ENCODE measurements at places on chromosomes 1 and 21.

DNA sequence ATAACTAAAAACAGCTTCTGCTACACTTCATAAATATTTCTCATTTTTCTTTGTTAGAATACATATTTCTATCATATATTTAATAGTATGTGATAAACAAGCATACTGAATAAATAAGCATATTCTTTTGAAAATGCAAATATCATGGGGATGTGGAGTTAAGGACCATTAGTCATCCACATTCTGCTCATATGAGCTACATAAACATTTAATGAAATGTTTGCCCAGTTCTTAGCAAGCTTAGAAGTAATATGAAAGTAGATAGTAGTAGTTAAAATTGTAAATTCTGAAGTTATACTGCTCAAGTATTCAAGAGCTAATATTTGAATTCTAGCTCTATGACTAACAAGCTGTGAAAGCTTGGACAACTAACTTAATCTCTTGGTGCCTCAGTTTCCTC, 10.1 kb upstream of the GORAB start:
- DNase-seq = no peak

DNA sequence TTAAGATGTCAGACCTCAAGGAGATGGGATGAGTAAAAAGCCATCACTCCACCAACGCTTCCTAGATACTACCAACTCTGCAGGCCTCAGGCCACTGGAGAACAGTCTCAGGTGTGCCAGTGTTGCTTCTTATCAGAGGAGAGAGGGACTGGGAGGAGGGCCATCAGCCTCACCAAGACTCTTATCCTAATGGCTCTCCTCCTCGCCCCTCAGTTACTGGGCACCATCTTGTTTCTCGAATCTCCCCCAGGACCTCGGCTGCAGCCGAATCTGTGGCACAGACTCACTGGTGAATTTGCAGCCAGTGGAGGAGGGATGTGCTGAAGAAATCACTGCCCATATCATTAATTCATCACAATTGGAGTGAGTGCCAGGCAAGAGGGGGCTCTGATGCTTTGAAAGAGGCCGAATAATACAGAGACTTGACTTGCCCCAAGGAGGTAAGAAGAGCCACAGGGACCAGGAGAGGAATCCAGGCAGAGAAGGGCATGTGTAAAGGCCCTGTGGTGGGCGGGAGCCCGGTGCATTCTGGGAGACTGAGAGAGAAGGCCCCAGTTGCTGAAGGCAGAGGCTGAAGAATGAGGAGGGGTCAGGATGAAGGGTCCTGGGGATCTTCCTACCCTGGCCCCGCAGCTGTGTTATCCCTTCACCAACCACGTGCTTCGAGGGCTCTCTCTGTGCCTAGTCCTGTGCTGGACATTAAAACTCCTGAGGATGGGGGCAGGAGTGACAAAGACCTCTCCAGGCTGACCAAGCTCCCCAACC, 129.8 kb downstream of the PTPRU start:
- DNase-seq = no peak

- no peak for DNase-seq
Observed at GRCh38 chr1:25549273-25550154, 6.1 kb downstream of the LDLRAP1 start.

GRCh38 chr1:161351482-161351881, 16.2 kb downstream of the CFAP126 start:
- DNase-seq = no peak

- no peak for DNase-seq
Observed at GRCh38 chr1:156497743-156498431, 2.7 kb downstream of the MEF2D start.

- DNase-seq = no peak
Observed at GRCh38 chr1:86992861-86993260, 78.4 kb downstream of the HS2ST1 start.

DNA sequence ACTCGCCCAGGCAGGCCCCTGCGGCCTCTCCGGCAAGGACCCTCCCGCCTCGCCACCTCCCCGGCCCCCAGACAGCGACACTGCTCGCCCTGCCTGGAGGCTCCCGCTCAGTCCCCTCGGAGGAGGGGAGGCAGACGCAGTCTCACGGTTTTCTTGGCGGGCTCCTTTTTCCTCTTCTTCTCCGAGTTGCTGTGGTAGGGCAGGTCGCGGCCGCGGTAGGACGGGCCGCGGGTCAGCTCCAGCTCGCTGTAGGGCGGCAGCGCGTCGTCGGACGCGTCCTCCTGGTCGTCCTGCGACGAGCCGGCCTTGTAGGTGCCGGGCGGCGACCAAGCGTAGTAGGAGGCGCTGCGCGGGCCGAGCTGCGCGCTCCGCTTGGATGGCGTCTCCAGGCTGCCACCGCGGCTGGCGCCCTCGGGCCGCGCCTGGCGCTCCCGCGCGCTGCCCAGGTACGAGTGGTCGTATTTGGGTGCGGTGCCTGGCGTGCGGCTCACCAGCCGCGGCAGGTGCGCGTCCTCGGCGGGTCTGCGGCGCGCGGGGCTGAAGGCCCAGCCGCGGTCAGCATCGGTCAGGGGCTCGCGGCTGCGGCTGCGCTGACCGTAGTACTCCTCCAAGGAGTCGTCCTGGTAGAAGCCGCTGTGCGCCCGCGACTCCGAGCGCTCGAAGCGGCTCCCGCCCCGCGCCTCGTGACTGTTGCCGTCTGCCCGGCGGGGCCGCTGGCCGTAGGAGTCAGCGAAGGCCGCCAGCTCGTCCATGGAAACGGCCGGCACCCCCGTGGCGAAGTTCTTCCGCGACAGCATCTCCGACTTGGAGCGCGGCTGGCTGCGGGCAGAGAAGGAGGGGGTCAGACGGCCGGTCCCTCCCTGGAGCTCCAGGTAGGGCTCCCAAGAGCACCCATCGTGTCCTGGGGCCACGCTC, 44.8 kb upstream of the TADA1 start:
- no peak for DNase-seq

- no peak for DNase-seq
Observed at GRCh38 chr21:41316200-41317062, at the start of gene FAM3B. Gene FAM3B (plus strand): TSS chr21:41316801. CDS start chr21:41316880, 79 bp downstream.

DNA sequence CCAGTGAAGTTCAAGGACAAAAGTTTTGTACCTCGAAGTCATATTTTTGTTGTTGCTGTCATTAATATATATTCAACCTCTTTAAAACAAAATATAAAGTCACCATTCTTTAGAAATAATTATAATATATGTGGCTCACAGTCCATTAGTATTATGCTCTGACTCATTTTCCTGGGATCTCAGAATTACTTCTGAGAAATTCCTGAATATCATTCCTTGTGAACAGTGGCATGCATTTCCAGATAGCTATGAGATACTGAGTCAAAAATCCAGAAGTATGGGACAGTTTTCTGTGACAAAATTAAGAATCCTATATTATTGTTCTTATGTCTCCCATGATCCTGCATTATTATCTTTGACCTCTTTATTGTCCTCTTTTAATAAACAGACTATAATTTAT, 13.8 kb upstream of the RGS21 start:
- DNase-seq = no peak

GRCh38 chr1:171017426-171017825, 73.3 kb upstream of the FMO3 start:
- no peak for DNase-seq

DNA sequence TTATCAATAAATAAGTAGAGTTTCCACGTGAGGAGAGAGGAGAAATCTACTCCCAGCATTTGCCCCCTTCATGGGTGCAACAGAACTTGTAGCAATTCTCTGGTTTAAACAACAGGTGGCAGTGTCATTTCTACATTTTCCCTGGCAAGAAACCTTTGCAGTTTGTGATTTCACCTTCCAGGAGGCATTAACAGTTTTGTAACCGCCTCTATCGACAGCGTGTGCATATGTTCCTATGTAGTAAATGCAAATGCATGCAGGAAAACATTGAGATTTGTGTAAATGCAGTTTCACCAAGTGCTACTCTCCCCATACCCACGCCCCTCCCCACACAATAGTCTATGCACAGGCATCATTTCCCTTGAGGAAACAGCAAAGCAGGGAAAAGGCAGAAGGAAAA, 494.7 kb downstream of the SMYD3 start:
- DNase-seq = peak; percentile 43

DNA sequence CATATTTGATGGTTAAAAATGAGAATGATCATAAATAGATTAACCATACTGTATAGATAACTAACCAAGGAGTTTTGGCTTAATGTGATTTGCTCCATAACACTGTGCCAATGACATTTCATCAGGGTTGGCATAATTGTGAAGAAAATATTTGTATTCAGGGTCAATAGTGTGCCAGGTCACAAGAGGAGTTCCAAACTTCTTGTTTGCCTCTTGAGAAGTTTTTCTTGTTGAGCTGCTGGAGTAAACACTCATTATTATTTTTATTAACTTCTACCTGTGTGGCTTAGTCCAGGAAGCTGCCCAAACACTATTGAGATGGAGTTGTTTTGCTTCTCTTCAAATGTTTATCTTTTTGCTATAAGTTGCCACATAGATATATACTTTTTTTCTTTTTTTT, 7.5 kb downstream of the MAP7D1 start:
- DNase-seq = no peak
